ENCODE measurements at places on chromosomes 5 and 9.

GRCh38 chr9:2208991-2209390, 193.8 kb downstream of the SMARCA2 start:
- no peak for DNase-seq

DNA sequence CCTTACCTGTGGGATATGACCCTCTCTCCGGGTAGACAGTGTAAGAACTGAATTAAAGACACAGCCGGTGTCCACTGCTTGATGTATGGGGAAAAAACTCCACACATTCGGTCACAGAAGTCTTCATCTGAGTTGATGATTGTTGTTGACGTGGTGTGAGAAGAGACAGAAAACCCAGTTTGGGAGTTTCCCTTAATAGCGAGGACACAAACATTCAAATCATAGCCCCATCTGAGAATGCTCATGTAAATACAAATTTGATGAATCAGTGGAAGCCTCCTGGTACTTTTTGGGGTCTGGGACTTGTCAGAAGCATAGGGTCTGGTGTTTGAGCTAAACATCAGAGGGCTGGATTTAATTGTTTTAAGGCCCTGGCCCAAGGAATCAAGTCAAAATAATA, 11.0 kb downstream of the HAVCR1 start:
- DNase-seq, result no peak

DNA sequence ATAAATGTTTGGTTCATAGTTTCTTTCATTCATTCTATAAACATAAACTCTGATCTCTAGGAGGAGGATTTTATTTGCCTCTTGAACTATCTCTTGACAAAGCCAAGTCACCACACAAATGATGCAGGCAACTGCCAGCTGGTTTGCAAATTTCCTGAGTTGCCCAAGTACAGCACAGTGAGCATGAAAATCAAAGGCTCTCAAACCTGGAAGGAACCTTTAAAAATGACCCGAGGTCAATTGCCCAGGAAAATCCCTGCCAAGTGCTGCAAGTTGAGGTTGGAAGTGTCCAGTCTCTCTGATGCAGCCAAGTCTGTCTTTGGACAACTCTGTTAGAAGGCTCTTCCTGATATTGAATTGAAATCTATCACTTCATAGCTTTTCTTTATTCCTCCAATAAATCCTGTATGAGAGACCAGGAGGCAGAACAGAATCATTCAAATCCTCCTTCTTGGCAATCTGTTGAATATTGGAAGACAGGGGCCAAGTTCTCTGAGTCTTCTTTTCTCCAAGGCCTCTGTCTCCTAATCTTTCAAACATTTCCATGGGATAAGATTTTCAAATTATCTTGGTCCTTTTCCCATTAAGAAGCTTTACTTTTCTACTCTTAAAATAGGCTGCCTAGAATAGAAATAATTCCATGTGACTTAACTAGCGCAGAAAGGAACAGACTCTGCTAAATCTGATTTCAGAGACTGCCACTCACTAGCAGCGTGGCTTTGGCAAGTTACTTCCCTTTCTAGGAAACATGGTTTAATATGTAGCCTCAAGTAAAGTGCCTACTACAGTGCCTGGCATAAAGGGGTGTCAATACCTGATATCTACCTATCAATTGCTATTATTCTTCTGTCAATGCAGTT, 159.2 kb downstream of the SNX18 start:
- DNase-seq, result no peak

GRCh38 chr5:22835686-22836085, 17.5 kb downstream of the CDH12 start:
- DNase-seq, result no peak

DNA sequence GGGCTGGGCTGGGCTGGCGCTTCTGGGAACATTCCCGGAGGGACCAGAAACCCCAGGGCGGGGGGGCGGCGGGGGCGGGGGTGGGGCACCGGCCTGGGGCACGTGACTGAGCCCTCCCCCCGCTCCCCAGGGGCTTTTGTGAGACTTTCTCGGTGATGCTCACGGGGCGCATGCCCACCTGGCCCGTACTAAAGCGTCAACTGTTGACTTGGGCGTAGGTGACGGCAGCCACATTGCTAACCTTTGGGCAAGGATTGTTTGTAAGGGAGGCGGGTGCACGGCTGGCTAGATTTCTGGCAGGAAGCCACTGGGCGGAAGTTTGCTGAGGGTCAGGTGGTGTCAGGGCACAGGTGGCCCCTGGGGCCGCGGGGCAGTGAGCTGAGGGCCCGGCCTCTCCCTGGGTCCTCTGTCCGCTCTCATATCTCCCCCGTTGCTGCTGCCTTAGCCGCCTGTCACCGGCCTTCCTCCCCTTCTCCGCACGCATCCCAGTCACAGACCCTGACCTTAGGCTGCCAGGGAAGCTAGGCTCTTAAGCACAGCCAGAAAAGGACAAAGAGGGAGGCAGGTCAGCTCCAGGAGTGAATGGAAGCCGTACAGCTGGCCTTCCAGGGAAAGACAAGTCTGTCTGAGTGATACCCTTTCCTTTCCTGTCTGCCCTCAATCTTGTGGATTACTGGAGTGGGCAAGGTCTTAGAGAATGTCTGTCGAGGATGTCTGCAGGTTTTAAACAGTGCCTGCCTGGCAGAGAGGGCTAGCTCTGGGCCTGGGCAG, 812 bp downstream of the CACFD1 start:
- no peak for DNase-seq

DNA sequence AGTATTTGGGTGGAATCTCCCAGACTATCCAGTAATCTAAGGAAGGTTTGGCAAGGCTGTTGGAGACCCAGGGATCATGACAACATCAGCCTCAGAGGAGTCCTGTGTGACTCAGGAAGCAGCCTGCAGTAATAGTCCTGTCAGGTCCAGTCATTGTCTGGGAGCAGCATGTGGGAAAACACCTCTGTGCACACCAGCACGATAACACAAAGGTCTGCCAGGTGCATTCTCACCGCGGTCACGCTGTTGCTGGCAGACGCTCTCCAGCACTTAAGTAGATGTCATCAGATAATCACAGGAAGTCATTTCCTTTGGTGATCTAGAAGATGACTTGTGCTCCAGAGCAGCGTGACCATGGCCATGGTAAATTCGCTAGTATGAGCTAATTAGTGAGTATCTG, 99.2 kb upstream of the IQGAP2 start:
- no peak for DNase-seq

GRCh38 chr5:332843-333242, 11.3 kb downstream of the AHRR start:
- no peak for DNase-seq

- no peak for DNase-seq
Measured at GRCh38 chr5:157665467-157666070, 5.8 kb upstream of the C5orf52 start.

- DNase-seq, result no peak
Measured at GRCh38 chr9:98801561-98801960, 5.2 kb upstream of the ANKS6 start.

- no peak for DNase-seq
Measured at GRCh38 chr9:100590481-100590880, 12.6 kb downstream of the CAVIN4 start.

DNA sequence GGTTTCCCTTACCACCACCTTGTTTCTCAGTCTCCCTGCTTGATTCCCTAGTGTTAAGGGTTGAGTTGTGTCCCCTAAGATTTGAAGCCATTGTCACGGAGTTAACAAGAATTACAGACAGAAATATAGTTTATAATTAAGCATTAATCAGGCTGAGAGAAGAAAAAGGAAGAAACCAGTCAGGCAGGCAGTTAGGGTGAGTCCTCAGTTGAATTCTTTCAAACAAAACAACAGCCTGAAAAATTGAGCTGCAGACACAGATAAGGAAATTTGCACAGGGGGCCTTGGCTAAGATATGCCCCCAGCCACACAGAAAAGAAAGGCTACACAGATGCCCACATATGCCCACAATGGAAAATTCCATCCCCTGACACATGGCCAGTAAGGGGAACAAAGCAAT, 111.7 kb upstream of the RAI14 start:
- DNase-seq, result no peak

DNA sequence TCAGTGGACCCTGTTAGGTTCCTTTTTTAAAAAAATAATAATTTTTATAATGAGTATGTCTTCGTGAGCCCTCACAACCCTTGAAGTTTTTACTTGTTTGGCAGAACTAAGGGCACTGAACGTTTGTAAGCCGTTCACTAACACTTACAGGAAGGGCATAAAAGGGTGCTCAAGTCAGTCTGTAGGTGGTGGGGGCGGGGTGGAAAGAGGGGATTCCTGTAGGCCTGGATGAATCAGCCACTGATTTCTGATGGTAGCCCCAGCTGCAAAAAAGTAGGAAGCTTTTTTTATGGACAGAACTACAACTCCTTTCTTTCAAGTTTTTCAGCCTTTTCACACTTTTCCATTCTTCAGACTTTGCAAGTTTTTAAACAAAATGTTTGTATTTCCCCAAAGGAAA, 35.8 kb downstream of the PIK3R1 start:
- no peak for DNase-seq

- peak; percentile 9 for DNase-seq
Measured at GRCh38 chr9:34500623-34501267, 22.0 kb downstream of the ENHO start.

DNA sequence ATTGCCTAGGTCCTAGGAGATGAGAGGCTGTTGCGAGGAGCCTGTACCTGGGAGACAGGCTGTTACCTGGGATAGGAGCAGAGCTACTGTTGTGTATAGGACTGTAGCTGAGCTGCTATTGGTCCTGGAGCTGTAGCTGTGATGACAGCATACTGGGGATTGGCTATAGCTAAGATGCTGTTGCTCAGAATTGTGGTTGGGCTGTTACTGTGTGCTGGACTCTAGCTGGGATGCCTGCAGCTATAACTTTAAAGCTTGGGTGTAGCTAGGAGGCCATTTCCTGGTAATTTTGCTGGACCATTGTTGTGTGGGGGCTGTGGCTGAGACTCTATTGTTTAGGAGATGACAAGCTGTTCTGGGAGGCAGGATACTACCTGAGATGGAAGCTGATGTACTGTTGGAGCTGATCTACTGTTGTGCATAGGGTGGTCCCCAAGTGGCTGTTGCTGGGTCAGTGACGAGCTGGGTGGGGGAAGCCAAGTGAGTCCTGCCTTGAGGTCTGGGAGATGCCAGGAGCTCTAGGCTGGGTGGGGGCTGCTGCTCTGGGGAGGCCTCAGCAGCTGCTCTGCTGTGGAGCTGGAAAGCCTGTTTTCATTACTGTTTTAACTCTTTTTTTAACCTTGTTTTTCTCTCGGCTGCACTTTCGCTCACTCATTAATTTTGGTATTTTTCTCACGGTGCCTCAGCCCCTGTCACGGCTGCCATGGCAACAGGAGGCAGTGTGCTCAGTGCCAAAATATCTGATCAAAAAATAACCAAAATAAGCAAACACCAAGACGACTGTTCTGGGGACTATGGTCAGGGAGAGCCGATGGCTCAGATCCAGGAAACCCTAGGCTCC, 3.0 kb upstream of the PCDH1 start:
- no peak for DNase-seq

- DNase-seq, result no peak
Measured at GRCh38 chr5:174523311-174524071, 200.9 kb upstream of the MSX2 start.

DNA sequence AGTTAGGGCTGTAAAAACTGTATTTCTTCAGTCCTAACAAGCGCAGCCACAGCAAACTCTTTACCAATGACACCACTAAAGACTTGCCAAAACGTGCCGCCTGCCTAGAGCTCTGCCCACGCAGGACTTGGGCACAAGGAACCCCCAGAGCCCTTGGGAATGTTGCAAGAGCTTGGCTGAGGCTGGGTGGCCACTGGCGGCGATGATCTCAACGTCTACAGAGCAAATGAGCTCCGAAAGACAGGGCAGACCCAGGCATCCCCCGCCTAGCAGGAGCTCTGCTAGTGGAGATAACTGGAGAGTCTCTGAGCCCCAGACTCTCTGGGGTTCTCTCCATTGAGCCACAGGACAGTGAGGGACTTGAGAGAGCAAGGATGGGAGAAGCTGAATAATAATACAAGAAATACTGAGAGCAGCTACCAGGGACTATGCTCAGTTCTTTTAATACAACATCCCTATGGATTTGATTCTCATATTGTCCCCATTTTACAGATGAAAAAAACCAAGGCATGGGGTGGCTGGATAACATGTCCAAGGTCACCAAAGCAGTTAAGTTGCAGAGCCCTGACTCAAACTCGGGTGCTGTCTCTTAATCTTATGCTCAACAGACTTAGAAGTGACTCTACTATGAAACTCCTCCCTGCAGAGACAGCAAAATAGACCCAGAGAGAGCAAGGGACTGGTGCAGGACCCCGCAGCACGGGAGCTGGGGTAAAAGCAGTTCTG, 32.5 kb downstream of the SHB start:
- no peak for DNase-seq

- DNase-seq, result no peak
Measured at GRCh38 chr9:34291423-34291822, 37.6 kb downstream of the KIF24 start.

DNA sequence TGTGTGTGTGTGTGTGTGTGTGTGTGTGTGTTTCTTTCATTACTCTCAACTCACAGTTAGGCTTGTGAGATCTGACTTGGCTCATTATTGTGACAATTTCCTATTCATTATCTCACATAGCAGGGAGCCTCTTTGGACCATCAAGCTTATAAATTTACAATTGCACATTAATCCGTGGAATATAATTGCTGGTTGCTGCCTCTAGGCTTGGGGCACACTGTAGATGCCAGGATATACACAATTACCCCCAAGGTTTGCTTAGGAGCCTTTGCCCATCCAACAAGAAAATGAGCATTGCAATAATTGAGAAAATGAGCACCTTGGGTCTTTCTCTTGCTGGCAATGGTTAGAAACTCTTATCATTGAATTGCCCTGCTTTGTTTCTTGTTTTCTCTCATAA, 161.6 kb upstream of the DMRTA1 start:
- no peak for DNase-seq

DNA sequence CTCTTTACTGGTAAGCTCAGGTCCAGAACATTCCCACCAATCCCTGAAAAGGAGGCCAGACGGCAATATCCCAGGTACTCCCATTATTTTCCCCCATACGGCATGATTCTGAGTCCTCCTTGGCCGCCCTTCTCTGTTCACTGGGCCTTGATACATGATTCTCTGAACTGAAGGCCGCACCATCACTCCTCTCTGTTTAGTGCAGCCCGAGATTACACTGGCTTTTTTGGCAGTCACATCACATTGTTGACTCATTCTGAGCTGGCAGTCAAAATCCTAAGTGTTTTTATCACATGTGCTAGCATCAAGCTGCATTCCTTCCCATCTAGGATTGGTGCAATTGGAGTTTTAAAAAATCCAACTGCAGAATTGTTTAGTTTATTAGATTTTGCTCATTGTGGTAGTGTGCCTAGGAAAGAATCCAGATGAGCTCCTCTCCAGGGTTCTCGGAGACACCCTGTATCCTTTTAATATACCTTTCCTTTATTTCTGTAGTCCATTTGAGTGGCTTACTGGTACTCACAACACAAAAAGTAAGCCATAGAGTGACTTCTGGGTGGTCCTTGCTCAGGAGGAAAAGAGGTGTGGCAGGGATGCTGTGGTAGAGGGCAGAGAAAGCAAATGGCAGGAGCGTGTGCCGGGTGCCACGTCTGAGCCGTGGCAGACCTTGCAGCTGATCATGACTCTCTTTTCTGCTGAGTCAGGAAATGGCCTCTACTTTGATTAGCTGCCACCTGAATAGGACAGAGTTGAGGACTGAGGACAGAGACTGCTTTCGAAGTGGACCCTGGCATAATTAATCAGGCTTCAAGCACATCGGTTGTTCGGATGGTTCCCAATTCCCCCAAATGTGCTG, 121.1 kb upstream of the IL12B start:
- peak; percentile 92 for DNase-seq

All from astrocyte of the cerebellum (primary cell).